ENCODE measurements at places on chromosomes 7 and 10.
A peak's percentile ranks its signal among the peaks of the same experiment; 100 is the strongest.

GRCh38 chr7:87354749-87355148 lies 9.3 kb downstream of the CROT start:
- DNase-seq, result no peak

DNA sequence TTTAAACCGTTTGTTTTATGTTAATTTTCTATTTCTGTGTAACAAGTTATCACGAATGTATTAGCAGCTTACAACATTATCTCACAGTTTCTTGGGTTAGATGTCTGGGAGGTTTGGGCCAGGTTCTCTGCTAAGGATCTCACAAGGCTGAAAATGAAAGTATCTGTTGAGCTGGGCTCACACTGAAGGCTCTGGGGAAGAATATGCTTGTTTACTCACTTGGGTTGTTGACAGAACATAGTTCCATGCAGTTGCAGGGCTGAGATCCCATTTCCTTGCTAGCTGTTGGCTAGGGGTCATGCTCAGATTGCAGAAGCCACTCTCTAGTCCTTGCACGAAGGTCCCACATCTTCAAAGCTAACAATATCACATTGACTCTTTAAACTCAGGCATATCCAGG lies 266.6 kb upstream of the GNAI1 start:
- DNase-seq, result no peak

- DNase-seq, result no peak
Measured at GRCh38 chr10:15817409-15818046, 42.8 kb downstream of the MINDY3 start.

- DNase-seq, result peak; percentile 4
Measured at GRCh38 chr10:132363921-132364593, 32.1 kb downstream of the LRRC27 start.

DNA sequence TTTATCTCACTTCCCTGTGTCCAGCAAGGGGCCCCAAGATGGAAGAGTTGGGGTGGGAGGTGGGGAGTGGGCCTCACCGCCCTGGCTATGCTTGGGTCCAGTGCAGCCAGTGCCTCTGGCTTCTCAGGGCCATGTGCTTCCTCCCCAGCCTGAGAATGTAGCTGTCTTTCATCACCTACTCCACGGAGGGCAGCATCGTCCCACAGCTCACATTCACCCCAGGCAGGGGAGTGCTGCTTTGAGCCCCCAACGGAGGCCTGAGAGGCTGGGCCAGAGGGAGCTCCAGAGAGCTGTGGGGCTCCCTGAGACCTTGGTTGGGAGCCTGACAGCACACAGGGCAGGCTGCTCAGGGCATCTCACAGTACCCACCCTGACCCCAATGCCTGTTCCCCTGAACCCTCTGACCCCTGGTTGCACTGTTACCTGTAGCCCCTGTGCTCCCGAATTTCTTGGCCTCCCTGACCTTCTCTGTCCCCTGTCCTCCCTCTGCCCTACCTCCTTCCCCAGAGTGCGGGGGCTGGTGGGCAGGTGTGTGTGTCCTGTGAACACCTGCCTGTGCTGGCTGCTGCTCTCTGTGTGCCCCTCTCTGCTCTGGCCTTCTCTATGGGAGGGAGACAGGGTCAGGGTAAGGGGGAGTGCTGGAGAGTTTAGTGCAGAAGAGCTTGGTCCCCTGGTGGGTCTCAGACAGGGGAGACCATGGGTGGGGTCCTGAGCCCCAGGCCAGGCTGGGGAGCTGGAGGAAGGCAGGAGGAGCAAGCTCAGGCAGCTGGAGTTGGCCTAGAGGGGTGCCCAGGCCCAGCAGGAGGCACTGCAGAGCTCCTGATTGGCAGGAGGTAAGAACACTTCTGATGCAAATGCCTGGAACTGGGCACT lies 19.6 kb upstream of the ZNF488 start:
- no peak for DNase-seq

- DNase-seq, result peak; percentile 56
Measured at GRCh38 chr7:4610768-4611467, 71.2 kb upstream of the FOXK1 start.

GRCh38 chr7:130393841-130394411 lies 13.6 kb downstream of the CPA1 start:
- no peak for DNase-seq

DNA sequence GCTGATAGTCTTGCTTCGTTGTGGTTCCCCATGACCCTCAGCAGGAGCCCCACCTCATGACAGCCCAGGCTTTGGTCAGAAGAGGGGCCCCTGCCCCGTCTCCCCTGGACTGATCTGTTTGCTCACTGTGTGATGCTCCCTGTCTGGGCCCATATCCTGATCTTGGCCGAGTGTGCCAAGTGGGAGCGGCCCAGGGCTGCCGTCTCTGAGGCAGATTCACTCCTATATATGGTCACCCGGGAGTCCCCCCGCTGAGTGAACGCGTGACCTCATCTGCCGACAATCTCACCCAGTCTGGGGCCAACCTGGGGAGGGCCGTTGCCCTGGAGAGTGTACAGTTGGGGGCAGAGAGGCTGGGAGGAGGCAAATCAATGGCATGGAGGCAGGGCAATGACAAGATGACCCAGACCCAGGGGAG lies 34.5 kb downstream of the PPIF start:
- no peak for DNase-seq

GRCh38 chr10:8417631-8418030 lies 363.1 kb downstream of the GATA3 start:
- no peak for DNase-seq

- DNase-seq, result no peak
Measured at GRCh38 chr10:61785473-61786105, 115.9 kb upstream of the ARID5B start.

- DNase-seq, result no peak
Measured at GRCh38 chr7:148287538-148287937, 303.0 kb upstream of the C7orf33 start.

- no peak for DNase-seq
Measured at GRCh38 chr7:28854750-28855074, 103.4 kb downstream of the TRIL start.

DNA sequence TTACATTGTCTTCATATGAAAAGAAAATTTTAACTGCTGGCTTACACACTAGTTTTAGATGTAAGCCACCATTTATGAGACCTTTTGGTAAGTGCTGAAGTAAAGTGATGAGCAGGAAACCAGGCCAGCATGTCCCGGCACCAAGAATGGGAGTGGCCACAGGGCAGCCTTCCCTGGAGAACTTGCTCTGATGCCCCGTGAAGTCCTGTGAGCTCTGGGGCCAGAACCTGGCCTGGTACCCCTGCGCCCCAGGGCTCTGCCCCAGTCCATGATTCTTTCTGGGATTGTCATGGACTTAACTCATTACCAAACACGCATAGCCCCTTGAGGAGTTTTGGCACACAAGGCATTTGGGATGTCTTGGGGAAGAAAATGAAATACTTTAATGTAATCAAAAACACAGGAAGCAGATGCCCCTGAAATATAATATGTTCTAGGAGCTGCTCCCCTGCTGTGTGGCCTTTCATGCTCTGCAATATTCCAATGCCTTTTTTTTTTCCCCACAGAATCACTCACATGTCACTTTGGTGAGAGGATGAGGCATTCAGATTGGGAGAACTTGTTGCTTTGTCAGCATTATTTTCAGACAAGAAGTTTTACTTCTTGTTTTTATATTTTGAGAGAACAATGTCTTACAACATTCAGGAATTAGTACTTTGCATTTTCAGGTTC lies 53.1 kb upstream of the CXCL12 start:
- no peak for DNase-seq

GRCh38 chr10:3389130-3389529 lies 216.5 kb upstream of the PITRM1 start:
- DNase-seq, result no peak

- no peak for DNase-seq
Measured at GRCh38 chr10:13291061-13291460, 8.8 kb downstream of the PHYH start.

DNA sequence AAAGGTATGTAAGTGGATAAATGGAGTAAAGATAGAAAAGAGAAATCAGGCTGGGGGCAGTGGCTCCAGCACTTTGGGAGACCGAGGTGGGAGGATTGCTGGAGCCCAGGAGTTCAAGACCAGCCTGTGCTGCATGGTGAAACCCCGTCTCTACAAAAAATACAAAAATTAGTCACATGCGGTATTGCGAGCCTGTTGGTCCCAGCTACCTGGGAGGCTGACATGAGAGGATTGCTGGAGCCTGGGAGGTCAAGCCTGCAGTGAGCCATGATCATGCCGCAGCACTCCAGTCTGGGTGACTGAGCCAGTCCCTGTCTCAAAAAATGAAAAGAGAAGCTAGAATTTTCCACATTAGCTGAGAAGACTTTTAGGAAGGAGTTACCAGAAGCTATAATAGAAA lies 14.8 kb downstream of the LCOR start:
- no peak for DNase-seq

DNA sequence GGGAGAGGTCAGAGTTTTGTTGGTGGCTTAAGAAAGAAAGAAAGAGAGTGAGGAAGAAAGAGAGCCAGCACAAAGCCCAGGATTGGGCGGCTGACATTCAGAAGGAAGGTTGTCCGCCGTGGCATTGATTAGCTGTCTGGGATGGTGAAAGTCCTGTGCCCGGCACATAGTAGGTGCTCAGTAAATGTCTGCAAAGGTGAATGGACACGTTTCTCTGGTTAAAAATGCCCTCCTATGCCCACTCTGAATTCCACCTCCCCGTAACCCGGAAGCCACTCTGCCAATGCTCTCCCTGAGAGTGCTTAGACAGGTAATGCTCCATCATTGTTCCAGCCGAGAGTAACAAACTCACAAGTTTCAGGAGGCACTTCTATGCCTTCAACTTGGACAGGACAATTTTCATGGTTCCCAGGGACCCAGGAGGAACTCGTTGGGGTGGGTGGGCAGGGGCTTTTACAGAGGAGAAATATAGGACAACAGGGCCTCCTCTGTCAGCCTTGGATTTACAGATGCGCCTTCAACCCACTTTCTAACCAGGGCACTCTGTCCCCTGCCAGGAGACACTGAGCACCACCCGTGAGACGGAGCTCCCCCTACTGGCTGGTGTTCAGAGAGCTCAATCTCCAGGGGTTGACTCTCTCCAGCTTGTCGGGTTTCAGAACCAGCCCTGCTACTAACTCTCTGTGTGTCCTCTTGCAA lies 411.5 kb upstream of the ZMIZ1 start:
- DNase-seq, result peak; percentile 53

DNA sequence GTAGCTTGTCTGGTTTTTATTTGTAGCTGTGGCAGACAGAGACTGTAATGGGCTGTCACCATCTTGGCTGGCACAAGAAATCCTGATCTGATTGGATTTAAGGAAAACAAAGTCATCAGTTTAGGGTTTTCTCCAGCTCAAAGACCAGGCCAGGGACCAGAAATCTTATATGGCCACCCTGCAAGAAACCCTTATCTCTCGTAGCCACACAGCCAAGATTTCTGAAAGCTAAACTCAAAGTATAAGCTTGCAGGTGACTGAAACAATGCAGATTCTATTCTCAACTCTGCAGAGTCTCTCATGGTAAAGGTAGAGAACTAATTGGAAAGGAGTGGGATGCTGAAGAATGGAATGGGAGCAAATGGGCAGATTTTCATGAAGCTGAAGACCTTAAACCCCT lies 3.2 kb upstream of the ASB13 start:
- no peak for DNase-seq

DNA sequence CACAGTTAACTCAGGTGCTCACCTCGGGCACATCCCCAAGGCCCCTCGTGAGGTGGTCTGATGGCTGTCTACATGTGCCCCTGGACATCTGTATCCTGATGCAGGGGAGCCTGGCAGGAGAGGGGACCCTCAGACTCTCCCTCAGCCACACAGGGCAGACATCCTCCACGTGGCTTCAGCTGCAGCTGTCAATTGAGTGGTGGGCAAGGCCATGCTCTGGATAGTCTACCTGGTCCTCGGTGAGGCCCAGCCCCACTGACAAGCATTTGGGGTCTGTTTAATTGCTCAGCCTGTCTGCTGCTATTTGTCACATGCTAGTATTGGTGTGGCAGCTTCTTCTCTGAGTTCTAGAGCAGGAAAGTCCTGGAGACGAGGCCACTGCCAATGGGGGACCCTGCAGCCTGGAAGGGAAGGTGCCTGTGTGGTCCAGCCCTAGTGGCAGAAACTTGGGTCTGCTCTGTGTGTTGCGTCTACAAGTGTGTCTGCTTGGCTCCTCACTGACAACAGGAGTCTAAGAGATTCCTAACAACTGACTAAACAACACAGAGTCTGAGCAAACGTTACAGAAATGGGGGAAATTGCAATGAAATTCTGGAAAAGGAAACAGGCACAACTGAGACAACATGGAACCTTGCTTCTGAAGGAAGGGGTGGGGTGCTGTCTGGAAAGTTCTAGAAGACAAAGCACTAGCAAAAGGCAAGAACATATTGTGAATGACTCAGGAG lies 59.3 kb upstream of the IGFBP3 start:
- DNase-seq, result no peak

GRCh38 chr10:133072196-133072595 lies 15.5 kb upstream of the ADGRA1 start:
- DNase-seq, result no peak

DNA sequence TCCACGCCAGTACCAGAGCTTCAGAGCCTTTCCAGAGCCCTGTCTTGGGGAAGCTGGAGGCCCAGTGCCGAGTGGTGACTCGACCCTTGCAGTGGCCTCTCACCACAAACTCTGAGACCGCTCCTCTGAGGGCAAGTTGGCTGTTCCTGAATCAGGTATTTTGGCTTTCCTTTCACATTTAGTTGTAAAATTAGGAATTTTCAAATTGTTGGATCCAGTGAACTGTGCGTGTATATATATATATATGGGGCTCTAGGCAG lies 128.7 kb upstream of the UNC5B start:
- DNase-seq, result no peak

Measured in activated T-cell treated with anti-CD3 and anti-CD28 coated beads, Interleukin-2, amount 50 U/mL, for 1 hour (primary cell).